ENCODE measurements at places on chromosomes 4 and X.

DNA sequence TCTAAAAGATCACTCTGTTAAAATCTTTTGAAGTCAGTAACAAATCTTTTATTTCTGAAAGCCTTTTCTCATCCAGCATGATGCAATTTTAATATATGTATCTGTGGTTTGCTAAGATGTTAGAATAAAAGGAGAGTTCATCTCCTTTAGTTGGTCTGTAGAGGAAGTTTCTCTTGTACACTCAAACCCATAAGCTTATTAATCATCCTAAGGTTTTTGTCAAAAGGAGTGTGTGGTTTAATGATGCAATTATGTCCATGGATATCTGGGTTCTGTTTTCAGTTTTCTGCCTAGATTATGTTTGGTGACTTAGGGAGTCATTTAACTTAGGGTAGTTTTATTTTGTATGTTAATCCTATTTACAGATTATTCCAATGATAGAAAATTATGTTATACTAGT, 52.1 kb upstream of the NDST4 start:
- DNase-seq: no peak

DNA sequence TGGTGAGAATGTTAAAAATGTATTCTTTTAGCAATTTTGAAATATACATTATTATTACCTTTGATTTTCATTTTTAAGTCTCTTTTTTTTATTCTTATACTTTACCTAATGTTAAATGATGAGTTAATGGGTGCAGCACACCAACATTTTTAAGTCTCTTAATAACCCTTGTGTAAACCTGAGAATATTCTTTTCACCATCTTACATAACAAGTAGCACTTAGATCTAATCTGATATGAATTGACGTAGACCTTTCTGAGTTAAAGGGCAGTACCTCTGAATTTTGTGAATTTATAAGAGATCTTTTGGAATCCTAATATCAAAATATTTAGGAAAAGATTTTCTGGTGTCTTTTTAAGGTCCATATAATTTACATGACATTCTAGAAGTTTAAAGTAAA, 110.6 kb downstream of the TTC29 start:
- no peak for DNase-seq

DNA sequence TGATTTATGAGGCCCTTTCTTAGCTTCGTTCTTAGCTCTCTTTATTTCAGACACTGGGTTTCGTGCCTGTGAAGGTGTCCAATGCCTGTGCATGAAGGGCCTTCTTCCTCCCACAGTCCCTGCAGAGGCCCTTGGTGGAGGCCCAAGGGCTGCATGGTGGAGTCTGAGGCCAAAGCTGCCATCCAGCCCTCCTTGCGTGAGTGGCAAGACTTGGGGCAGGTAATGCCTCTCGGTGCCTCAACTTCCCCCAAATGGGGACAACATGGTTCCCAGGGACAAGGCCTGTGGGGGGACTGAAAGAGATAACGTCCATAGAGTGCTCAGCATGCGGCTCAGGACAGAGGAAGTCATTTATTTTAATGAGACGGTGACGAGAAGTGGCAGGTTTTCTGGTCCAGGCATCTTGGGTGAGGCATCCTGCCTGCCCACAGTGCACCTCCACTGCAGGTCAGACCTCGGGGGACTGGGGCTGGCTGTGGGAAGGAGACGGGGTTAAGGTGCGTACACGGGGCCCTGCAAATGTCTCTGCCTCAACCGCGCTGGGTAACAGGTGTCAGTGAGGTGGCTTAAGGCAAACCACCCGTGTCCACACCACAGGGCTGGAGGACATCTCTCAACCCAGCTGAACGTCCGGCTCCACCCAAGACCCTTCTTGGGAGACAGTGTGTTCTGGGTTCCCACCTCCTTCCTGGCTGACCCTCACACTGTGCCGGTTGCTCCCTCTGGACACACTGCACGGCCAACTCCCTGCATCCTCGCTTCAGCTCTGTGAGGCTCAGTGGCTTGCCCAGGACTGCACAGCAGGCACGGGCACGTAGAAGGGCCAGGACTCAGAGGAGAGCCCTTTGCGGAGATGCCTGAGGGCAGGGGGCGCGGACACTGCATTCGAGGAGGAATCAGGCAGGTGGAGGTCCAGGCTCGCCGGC, 50.5 kb downstream of the PSAPL1 start:
- no peak for DNase-seq

- no peak for DNase-seq
These were observed 56.4 kb downstream of the SLC2A9 start for GRCh38 chr4:9964879-9965278.

DNA sequence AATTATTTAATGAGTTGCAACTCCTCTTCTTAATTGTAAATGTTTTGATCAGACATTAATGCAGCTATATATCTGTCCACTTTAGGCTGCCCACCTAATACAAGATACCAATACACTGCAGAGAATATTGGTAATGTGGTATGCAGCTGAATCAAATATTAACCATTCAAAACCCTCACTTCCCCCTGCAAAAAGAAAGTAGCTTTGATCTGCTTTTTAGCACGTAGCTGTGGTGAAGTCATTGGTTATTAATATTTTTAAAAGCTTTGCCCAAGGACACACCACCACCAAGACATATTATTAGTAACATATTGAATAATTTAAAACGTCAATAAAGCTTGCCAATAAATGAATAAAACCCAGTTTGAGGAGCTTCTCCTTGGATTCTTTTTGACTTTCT, 28.6 kb upstream of the CYP2U1 start:
- DNase-seq: no peak

DNA sequence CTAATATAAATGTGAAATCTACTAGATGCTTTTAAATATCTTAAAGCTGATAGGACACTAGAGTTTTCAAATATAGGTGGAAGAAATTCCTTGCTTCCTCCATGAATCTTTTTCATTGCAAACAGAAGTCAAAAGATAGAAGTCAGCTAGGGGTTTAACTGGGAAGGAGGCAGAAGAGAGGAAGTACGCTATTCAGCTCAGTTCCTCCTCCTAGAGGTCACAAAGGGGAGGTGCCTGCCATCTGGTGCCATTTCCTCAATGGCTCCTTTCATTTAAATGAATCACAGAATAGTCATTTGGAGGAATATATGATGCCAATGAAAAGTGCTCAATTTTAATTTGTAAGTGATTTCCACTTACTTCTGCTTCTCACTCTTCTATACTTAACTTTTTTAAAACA, 8.5 kb downstream of the COL25A1 start:
- no peak for DNase-seq

GRCh38 chr4:73028621-73029020, 40.9 kb downstream of the COX18 start:
- no peak for DNase-seq

- no peak for DNase-seq
These were observed 21.2 kb upstream of the LAMTOR3 start for GRCh38 chr4:99915449-99915848.

GRCh38 chrX:40146262-40147125, 48.7 kb upstream of the BCOR start:
- DNase-seq: no peak

GRCh38 chr4:38856046-38856445, 571 bp downstream of the TLR6 start:
- no peak for DNase-seq

DNA sequence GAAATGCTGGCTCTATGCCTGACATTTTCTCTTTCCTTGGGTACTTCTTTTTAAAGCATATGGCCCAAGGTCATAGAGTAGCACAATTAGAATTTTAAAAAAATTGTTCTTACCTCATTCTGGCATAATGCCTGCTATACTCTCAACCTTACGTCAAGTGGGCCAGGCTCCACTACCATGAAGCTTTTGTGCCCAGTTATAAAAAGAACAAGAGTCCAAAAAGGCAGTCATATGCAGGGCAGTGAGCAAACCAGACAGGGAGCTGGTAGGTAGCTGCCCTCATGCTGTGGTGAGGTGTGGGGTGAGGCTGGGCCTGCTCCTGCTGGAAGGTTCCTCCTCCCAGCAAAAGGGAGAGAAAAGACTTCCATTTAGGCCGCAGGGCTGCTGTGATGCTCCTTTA, 64.4 kb upstream of the UCP1 start:
- DNase-seq: no peak

GRCh38 chrX:1181170-1181569, 31.3 kb downstream of the CRLF2 start:
- DNase-seq: no peak

GRCh38 chr4:71430609-71431008, 91.8 kb downstream of the SLC4A4 start:
- DNase-seq: no peak

DNA sequence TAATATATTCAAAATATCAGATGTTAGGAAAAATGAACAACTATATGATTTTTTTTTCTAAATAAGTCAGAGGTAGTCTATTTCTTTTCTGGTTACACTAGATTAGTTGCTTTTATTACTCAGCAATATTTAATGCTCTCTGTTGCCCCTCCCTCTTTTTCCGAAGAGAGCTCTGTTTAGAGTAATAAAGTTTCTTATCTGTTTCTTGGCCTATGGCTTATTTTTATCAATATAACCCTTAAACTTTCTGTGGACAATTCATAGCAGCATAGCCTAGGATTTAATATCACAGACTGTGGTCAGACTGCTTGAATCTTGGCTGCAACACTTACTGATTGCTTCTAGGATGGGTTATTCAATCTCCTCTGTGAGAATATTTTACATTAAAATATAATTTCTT, 2315.4 kb upstream of the AGA start:
- DNase-seq: no peak

- DNase-seq: no peak
These were observed 27.9 kb upstream of the NDNF start for GRCh38 chr4:121100093-121100775.

- DNase-seq: no peak
These were observed 403 bp upstream of the LGI2 start for GRCh38 chr4:25031077-25031621.

DNA sequence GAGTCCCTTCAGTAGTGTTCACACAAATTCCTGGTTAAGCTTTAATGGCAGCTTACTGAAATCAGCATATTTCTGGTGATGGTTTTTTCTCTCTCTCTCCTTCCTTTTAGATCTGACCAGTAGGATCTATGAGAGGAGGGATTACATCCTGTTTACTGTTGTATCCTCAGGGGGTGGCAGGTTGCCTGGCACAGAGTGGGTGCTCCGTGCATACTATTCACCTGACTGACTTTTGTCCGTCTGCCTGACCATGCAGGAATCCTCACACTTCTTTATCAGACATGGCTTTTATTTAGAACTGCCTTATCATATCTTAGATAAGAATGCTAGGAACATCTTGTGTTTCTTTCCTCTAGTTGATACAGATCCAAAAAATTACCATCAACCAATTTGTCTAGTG, 29.6 kb downstream of the MCUB start:
- no peak for DNase-seq

GRCh38 chr4:36399762-36400353, 118.4 kb downstream of the DTHD1 start:
- peak; percentile 30 for DNase-seq

GRCh38 chrX:13428053-13428786, 108.4 kb upstream of the ATXN3L start:
- DNase-seq: no peak

DNA sequence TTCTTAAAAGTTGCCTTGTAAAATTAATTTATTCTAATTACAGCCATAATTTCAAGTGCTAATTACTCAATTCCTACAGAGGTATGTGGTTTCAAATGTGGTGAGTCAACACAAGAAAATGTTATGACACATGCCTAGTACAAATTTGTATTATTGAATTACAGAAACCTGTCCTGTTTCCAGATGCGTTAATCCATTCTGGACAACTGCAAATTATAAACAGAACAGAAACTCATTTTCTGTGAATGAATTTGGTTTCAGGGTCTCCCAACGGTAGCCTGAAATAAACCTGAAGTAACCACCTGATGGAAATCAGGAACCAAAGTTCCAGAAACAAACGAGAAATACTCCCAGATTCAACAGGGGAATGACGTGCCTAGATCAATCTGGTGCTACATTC, 328.6 kb upstream of the F9 start:
- DNase-seq: no peak

- DNase-seq: no peak
These were observed 110.9 kb upstream of the ENPEP start for GRCh38 chr4:110364911-110365520.

- DNase-seq: no peak
These were observed 608.8 kb upstream of the PCDH10 start for GRCh38 chr4:132540268-132540667.

DNA sequence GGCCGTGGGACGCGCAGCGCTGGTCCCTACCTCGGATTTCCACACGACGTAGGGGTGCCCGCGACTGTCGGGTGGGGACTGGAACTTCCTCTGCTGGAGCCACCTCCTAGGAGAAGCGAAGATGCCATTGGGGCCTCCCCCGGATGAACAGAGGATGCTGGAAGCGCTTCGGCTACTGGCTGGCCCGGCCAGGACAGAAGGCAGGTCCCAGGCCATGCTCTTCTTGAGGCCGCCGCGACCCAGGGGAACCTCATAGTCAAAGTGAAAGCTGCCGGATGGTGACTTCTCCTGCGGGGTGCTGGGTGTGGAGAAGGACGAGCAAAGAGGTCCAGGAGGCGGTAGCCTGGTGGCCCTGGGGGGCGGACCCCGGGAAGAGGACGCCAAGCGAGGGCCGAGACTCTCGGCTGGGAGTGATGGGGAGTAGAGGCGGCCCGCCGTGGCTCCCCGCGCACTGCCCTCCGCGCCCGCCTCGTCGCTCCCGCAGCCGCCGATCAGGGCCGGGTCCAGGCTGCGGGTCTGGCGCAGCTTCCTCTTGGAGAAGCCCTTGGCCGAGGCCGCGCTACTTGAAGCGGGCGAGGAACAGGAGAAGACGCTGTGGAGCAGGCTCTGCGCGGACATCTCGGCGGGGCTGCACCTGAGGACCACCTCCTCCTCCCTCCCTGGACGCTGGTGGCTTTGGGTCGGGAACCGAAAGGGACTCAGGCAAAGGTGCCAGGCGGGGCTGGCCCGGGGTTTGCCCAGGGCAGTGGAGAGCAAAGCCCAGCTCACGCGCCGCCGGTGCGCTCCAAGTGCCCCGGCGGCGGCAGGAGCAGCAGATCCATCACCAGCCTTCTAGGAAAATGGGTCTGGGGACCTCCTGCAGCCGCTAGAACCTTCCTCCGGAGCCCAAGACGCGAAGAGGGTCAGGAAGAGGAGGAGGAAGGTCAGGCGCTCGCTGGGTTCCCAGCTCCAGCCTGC, 1.2 kb downstream of the ARHGAP6 start:
- DNase-seq: no peak

DNA sequence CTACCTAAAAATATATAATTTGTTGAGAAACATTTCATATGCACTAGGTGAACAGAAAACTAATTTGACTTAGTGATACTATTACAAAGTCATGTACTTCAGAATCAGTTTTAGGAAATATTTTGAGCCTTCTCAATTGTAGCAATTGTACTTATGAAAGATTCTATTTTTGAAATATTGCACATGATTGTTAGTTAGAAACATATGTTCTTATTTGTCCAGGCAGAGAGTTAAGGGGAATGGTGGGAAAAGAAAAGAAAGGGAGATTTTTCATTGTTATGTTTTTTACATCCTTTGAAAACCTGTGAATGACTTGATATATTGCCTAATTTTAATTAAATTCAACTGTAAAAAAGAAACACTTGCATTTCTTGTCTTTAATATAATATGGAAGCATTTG, 66.0 kb downstream of the GLRB start:
- no peak for DNase-seq

DNA sequence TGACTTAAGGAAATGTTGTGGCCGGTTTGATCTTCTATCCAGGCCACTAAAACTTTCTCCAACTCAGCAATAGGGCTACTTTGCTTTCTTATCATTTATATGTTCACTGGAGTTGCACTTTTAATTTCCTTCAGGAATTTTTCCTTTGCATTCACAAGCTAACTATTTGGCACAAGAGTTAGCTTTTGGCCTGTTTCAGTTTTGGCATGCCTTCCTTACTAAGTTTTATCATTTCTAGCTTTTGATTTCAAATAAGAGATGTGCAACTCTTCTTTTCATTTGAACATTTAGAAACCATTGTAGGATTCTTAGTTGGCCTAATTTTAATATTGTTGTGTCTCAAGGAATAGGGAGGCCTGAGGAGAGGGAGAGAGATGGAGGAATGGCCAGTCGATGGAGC, 79.8 kb upstream of the TLL1 start:
- DNase-seq: no peak
